ENCODE measurements at places on chromosomes 12 and 14. TPM values are rescaled to one million over a fixed set of nuclear protein-coding genes. Genes with fewer than 3 reads are reported as not detected.

Gene RD3L
- not detected for total RNA-seq

Gene TPPP2
- total RNA-seq: not detected

Gene KRT73
- not detected for total RNA-seq

Gene HRK
- not detected for total RNA-seq

Gene LRRC10
- not detected for total RNA-seq

Gene DTX3
- 11.5 TPM for total RNA-seq

Gene NID2
- 333 TPM for total RNA-seq

Gene OTOGL
- 0.14 TPM for total RNA-seq

Gene PRKD1
- 12.4 TPM for total RNA-seq

Gene IL23A
- total RNA-seq: not detected

Gene EPYC
- 0.09 TPM for total RNA-seq

Gene FOXG1
- under 0.01 TPM for total RNA-seq

Gene ACOT6
- total RNA-seq: not detected

Gene ADGRD1
- total RNA-seq: 10.2 TPM

Gene LRTM2
- not detected for total RNA-seq

Gene STAB2
- total RNA-seq: not detected

Gene ITPK1
- total RNA-seq: 9.4 TPM

Gene FOXM1
- 1.8 TPM for total RNA-seq

Gene ARHGEF25
- 22.3 TPM for total RNA-seq

Gene P2RX2
- total RNA-seq: not detected

Gene FAM186B
- 0.28 TPM for total RNA-seq

Gene NAV3
- total RNA-seq: 42.1 TPM

Gene MYH6
- total RNA-seq: not detected
